ENCODE measurements at places on chromosomes 7 and 10. TPM values are rescaled to one million over a fixed set of nuclear protein-coding genes. Genes with fewer than 3 reads are reported as not detected.

The SAMD9 gene
- total RNA-seq, result 8.8 TPM

The INSYN2A gene
- total RNA-seq, result not detected

The LIPF gene
- total RNA-seq, result not detected

The POLR2J2 gene
- total RNA-seq, result 3.8 TPM

The ANKRD7 gene
- not detected for total RNA-seq

The GPR26 gene
- total RNA-seq, result not detected

The HABP2 gene
- not detected for total RNA-seq

The ARL4A gene
- total RNA-seq, result 58.5 TPM

The HOXA11 gene
- total RNA-seq, result not detected

The POLR1F gene
- 28.5 TPM for total RNA-seq

The BICC1 gene
- 44.6 TPM for total RNA-seq

The AVL9 gene
- 34.7 TPM for total RNA-seq

The CTNNA3 gene
- 1.2 TPM for total RNA-seq

Measured in omental fat pad (tissue), 4 donors.